ENCODE measurements at places on chromosomes 1 and 21.
A peak's percentile ranks its signal among the peaks of the same experiment; 100 is the strongest.

- no peak for DNase-seq
These were observed 45.0 kb downstream of the MIS18A start for GRCh38 chr21:32233722-32234301.

GRCh38 chr1:223288826-223289225, 75.2 kb downstream of the SUSD4 start:
- no peak for DNase-seq

GRCh38 chr1:169003864-169004516, 102.5 kb upstream of the ATP1B1 start:
- DNase-seq: no peak

DNA sequence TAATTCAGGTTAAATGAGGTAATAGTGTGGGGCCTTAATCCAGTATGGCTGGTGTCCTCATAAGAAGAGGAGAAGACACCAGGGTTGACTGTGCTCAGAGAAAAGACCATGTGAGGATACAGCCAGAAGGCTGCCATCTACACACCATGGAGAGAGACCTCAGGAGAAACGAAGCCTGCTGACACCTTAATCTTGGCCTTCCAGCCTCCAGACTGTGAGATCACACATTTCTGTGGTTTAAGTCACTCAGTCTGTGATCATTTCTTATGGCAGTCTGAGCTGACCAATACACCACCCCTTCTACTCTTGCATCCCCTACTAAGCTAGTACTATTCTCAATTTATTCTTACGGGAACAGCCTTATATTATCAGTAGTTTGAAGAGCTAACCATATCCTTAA, 310.0 kb downstream of the ZP4 start:
- no peak for DNase-seq

DNA sequence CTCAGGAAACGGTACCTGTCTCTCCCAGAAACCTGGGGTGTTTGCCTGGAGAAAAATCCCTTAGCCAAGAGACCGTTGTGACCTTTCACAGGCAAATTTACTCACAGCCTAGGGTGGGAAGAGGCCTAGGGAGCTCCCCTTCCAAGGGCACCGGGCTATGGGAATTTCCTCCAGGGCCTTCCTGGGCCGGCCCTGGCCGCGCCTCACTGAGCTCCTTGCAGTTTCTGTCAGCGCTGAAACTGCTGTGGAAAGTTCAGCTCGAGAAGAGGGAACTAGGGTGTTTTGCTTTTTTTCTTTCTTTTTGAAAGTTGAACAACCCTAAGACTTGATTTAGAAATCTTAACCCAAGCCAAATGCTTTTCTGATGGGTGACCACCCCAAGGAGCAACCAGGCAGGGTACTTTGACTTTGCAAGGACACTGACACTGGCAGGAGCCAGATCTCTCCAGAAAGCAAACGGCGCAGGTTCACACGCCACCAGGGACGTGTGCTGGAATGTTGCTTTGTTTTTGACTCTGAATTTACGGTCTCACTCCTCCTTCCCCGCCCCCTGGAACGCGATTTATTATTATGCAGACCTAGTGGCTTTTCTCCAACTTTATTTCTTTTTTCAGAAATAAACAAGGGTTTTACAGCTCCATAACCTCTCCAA, 229.6 kb upstream of the JUN start:
- no peak for DNase-seq

GRCh38 chr21:31558189-31558961, 101.1 kb upstream of the SOD1 start:
- DNase-seq: peak; percentile 22

- DNase-seq: no peak
These were observed 4.6 kb upstream of the TRNAU1AP start for GRCh38 chr1:28548318-28548717.

GRCh38 chr21:35768187-35768586, 292.1 kb downstream of the SETD4 start:
- no peak for DNase-seq

DNA sequence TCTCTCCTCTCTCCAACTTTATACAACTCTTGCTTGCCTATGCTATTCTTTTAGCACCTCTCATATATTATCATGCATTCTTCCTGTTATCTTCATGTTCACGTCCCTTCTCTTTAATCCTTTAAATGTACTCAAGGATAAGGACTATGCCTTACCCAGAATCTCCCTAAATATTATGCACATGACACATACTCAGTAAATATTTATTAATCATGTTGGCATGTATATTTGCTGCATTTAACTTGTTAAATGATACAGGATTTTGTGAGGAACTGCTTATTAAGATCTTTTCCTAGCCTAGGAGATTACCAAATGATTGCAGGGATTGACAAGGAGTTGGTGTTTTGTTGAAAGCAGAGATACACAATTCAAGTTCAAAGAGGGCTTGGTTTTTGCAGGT, 109.4 kb downstream of the RGS2 start:
- no peak for DNase-seq

Data from memory B cell (primary cell).